RKO (cell line): ENCODE measurements at places on chromosomes 16 and 17.

DNA sequence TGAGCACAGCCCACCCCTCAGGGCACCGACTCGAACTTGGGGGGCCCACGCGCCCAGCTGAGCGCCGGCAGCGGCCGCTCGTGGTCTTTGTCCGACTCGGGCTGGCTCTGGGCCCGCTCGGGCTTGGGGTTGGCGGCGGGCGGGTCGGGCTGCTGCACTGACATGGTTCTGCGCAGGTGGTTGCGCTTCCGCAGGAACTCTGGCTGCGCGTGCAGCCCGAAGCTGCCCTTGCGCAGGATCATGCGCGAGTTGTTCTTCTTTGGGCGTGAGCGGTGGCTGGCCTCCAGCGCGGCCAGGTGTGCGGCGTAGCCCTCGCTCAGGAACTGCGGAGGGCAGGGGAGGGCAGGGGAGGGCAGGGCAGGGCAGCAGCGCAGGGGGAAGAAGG, 11.1 kb downstream of the PIMREG start:
- no peak for DNase-seq

GRCh38 chr16:89764711-89765201, 43.4 kb downstream of the ZNF276 start:
- no peak for DNase-seq

GRCh38 chr16:82748026-82748425, 121.3 kb downstream of the CDH13 start:
- no peak for DNase-seq

- DNase-seq, result no peak
Observed at GRCh38 chr16:1258225-1258600, 2.3 kb downstream of the TPSD1 start.

DNA sequence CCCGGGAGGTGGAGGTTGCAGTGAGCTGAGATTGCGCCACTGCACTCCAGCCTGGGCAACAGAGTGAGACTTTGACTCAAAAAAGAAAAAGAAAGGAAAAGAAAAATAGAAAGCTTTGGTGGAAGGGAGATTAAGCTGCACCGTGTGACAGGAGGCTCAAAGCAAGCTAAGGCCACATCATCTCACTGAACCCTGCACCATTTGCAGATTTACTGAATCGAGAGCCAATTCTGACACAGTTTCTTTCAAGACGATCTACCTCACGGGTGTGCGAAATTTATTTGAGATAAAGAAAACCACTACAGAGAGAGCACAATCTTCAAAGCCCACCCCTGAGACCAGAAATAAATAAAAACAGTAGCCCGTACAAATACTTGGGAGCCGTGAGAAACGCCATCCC, 49.6 kb downstream of the RTN4RL1 start:
- no peak for DNase-seq

DNA sequence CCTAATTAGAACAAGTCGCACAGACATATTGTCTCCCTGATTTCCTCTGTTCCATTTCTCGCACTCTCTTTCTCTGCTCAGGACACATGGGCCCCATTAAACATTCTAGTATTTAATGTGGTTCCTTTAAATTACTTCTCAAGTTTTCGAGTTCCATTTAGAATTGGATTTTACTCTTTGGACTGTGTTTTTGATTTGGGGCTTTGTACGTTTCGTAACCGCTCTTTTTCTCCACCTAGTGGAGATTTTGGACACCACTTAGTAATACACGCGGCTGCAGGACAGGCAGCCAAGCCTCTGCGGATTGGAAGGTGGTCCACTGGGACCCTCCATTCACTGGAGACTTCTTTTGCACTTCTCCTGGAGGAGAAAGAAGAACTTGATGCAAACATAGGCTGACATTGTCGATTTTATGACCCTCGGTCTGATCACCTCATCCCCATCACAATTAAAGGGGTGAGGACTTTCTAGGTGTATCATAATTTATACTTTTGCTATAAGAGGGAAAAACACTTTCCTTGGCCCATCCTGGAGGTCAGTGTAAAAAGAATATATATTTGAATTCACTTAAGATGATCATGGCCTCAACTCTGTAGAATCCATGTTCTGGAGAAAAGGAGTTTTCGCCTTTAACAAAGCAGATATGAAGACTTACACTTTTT, 85.7 kb downstream of the NOG start:
- no peak for DNase-seq

- DNase-seq, result no peak
Observed at GRCh38 chr17:80227666-80228065, 7.4 kb downstream of the SLC26A11 start.

GRCh38 chr17:22669721-22670120, 977.4 kb downstream of the KCNJ18 start:
- DNase-seq, result peak; percentile 0

DNA sequence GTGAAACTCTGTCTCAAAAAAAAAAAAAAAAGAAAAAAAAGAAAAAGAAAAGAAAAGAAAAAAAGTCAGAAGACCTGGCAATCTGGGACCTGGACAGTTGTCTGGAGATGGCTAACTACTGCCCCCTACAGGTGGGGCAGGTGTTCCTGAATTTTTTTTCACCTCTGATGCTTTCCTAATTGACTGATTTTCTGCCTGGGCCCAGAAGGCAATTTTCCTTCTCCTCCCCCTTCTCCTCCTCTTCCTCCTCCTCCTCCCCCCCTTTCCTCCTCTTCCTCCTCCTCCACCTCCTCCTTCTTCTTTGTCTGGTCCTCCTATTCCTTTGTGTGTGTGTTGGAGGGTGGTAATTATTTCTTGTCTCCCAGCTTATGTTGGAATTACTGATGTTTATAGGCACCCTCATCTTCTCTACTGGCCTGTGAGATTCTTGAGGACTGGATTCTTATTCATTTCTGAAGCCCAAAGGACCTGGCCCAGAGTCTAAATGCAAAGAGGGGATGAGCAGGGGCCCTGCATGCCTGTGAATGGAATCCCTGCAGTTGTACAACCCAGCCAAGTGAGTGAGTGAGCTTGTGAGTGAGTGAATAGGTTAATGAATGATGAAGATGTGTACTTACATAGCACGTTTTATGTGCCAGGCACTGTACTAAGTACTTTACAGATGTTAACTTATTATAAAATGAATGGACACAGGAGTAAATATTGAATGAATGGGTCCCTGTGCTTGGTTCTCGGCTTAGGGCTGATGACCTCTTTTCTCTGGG, 26.9 kb downstream of the IRX5 start:
- no peak for DNase-seq

DNA sequence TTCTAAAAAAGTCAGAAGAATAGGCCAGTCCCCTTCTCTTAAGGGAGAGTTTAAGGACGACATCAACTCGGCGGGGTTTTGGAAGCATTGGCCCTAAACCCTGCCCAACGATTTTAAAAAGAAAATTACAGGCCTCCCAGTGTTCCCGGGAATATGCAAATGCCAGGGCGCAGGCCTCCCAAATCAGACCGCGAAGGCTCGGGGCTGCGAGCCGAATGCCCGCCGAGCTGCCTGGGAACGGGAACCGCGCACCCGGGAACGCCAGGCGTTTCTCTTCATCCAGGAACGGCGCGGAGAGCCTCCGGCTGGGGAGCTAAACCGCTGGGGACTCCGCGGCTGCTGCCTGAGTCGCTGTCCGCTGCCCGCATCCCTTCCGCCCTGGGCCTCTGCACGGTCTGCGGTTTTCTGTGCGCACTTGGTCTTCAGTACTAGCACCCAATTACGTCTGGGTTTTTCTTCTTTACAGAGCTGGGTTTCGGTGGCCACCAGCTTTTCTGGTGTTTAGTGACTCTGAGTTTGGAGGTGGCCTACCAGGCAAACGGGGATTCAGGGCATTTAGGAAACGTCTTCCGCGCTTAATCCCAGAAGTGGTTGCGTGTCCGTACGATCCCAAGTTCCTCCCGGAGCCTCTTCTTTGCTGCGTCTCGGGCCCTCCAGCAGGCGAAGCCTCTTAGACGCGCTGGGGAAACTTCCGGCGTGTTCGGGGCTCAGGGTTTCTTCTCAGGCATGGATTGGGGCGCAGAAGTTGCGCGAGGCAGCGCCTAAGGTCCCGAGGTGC, 5.7 kb downstream of the IRX5 start:
- DNase-seq, result no peak

DNA sequence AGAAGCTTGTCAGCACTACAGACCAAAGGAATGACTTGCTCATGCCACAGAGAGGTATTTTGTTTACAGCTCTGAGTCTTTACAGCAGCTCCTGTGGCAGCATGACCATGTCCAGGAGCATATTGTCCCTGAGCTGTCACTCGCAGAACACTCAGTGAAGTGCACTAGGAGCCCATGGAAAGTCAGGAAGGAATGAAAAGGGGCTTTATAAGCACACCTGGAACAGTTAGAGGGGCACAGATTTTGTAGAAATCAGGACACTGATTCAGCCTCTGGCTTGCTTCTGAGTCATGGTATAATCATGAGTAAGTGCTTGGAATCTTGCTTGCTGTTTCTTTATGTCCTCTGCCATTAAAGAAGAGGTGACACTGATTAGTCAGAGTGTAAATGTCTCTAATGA, 41.0 kb downstream of the TADA2A start:
- peak; percentile 80 for DNase-seq

DNA sequence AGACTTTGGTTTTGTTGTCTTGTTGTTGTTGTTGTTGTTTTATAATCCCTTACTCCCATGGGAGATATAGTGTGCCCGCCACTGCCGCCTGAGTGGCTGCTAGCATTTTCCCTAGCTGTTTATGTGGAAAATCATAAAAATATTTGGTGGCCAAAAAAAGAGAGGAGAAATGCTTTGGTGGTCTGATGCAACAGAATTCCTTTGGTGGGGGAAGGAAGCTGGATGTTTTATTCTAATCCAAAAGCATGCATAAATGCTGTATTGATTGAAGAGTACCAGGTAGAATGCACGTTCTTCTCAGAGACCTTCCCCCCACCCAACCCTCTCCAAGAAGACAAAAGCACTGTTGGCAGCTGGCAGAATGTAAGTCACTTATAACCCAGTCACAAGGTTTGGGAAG, 93.2 kb downstream of the C17orf67 start:
- DNase-seq, result no peak

GRCh38 chr16:11836650-11837244, 14.6 kb downstream of the RSL1D1 start:
- peak; percentile 44 for DNase-seq

- peak; percentile 22 for DNase-seq
Observed at GRCh38 chr16:16158741-16159374, 64.4 kb downstream of the ABCC6 start.

- no peak for DNase-seq
Observed at GRCh38 chr17:61443475-61443882, 8.7 kb upstream of the TBX4 start.

DNA sequence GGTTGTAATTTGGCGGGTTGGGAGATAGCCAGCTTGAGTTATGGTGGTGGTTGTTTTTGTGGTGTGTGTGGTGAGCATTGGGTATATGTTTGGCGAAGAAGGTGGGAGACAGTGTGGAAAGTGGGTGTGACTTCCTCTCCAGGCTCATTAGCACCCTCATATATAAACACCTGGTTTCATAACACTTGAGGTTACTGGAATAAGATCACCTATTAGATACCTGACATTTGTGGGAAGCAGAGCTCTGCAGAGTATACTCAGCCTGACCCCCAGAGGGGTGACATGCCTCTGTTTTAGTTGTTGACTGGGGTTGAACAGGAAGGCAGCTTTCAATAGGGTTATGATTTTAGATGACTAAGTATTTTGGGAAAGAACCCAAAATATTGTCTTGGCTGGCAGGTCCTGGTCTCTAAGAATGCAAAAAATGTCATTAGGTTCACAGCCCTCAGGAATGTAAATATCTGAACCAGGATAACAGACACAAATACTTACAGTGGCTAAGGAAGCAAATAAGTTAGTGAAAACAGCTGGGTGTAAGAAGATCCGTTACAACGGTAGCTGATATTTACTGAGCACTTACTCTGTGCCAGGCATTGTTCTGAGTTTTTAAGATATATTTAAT, 18.3 kb upstream of the EFCAB13 start:
- peak; percentile 14 for DNase-seq

DNA sequence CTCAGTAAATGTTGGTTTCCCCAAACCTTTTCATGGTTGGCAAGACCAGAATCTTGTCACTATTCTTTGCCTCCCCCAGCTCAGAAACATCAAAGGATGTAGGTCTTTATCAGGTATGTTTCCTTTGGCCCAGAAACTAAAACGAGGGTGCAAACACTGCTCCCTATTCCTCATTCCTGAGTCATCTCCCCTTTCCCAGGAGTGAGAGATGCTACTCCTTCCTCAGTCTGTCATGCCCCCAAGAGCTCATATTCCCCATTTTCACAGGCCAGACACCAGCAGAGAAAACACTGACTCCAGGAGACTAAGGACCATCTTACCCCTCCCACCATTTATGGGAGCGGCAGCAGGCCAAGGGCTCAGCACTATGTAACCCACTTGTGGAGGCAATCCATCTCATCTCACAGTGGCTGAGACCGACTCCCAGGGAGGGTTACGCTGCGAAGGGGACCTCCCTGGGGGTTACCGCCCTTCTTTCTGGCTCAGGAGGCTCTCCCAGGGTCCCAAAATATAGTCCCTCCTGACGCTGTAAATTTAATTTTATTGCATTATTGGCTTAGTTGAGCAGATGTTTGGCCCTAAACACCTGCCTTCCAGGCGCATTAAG, 1.5 kb downstream of the GEMIN4 start:
- peak; percentile 68 for DNase-seq

- DNase-seq, result peak; percentile 40
Observed at GRCh38 chr17:44900894-44901293, 1.6 kb upstream of the EFTUD2 start.

DNA sequence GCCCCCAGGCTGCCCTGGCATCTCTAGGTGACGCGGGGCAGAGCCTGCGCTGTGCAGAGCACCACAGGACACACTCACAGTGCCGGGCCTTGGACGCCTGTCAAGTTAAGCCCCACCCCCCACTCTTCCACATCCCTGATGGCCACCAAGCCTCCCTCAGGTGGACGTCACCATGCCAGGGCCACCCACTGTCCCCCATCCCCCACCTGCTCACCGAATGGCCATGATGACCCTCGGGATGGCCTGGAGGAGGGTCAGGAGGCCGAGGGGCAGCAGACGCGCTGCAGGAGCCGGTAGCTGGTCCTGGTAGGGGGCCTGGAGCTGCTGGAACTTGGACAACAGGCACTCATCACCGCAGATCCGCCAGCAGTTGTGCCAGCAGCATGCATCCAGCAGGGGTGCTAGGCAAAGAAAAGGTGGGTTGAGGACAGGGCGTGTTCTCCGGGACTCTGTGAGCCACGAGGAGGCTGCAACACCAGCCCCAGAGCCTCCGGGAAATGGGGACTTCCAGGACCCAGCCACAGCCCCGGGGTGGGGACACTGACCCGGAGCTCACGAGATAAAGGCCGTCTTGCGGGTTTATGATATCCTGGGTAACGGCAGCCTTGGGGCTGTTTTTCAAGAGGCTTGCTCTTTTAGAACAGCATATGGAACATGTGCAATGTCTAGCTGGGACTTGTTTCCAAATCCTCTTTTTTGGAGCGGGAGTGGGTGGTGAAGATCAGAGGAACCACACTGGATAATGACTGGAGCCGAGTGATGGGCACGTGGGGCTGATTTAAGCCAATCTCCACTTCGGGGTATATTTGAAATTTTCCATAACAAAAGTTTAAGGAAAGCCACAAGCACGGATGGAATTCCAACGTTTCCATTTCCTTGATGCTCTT, 11.4 kb downstream of the C16orf95 start:
- no peak for DNase-seq

GRCh38 chr17:30323895-30324319, 9.9 kb downstream of the TMIGD1 start:
- peak; percentile 53 for DNase-seq
